Stimulated activated CD4-positive, alpha-beta T cell treated with anti-CD3 and anti-CD28 coated beads, Interleukin-12 subunit alpha, Interleukin-12 subunit beta, amount 100 ng/mL, for 48 hours (primary cell): ENCODE measurements at places on chromosomes 11 and 22.

GRCh38 chr11:26997378-26997777 is 3.5 kb downstream of the FIBIN start:
- no peak for DNase-seq

DNA sequence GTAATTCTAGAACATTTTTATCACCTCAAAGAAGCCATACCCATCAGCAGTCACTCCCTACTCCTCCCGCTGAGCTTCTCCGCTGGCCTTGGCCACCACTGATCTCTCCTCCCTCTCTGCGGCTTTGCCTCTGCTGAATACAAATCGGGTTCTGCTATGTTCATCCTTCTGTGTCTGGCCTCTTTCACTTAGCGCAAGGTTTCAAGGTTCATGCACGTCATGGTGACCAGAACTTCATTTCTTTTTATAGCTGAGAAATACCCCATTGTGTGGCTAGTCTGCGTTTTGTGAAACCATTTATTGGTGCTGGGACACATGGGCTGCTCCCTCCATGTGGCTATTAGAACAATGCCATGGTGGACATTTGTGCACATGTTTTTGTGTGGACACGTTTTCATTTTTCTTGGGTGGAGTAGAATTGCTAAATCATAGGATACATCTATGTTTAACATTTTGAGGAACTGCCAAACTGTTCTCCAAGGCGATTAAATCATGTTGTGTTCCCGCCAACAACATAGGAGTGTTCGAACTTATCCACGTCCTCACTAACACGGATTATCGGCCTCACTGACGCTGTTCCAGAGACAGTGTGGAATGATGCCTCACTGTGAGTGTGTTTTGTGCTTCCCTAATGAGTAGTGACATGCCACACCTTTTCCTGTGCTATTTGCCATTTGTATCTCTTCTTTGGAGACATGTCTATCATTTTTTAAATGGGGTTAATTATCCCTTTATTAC is 24.2 kb upstream of the KRTAP5-6 start:
- no peak for DNase-seq

DNA sequence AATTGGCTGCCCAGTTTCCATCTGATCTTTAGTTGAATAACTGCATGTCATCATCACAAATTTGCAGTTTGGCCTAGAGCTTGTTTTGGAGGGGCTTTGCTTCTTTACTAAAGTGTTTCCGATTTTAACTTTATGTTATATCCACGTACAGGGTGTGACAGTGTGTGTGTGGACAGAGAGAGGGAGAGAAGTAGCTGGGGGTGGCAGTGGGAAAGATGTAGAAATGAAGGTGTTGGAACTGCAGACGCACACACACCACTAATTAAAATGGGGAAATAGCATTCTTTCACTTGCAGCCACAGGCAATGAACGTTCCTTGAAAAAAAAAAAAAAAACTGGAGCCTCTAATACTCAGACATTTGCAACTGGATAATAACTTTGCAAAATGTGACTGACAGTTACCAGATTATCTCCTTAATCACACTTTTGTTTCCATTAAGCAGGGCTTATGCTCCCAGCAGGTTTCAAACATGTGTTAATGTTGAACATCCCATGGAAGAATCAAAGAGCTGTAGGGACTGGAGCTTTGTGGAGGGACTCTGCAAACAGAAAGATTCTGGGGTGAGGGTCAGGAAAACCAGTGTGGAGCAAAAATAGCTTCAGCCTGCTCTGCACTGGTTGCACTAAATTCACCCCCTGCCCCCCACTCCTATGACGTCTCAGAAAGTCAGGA is 238.1 kb upstream of the TENM4 start:
- DNase-seq: no peak

DNA sequence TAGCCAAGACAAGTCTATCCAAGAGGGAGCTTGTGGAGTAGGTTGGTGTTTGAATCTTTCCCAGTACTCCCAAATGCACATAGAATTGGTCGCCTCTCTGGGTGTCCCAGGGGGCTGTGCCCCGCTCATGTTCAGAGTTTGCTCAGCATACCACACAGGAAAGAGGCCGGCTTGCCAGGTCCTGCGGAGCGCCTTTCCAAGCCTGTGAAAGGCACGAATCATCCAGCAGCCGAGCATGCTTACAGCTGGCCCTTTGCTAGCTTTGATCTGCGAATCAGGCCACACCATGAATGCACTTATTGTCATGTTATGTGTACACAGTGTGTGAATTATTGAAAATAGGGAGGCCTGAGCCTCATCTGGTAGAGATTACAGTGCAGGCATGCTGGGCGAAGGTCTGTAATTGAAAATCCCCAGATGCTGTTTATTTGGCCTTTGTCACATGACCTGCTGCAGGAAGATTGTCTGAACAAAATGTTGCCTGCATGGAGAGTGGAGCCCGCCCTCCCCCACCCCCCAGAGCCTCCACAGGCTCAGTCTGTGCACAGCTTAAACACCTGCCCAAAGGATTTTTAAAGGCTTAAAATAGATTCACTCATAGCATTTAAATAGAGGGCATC is 163.3 kb upstream of the RASSF10 start:
- DNase-seq: no peak

GRCh38 chr22:36135306-36135980 is 25.1 kb downstream of the APOL3 start:
- DNase-seq: no peak

GRCh38 chr22:36644333-36644757 is 59.2 kb downstream of the CACNG2 start:
- no peak for DNase-seq

DNA sequence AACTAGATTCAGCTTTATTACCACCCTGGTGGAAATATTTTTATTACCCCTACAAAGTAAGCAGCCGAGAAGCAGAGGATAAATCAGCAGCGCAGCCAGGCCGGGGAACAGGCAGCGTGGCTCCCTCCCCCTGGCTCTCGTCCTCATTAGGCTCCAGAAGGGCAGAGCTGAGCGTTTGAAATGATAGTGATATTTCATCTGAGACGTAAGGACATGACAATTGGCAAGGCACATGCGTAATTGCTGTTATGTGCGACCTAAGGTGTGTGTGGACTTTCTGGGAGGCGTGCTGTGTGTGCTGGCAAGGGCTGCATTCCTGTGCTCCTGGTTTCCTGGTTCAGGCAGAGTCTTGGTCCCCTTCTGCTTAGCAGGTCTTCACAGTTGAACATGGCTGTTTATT is 247.8 kb downstream of the TBC1D22A start:
- DNase-seq: no peak

GRCh38 chr11:71998061-71998460 is 648 bp upstream of the IL18BP start:
- no peak for DNase-seq

DNA sequence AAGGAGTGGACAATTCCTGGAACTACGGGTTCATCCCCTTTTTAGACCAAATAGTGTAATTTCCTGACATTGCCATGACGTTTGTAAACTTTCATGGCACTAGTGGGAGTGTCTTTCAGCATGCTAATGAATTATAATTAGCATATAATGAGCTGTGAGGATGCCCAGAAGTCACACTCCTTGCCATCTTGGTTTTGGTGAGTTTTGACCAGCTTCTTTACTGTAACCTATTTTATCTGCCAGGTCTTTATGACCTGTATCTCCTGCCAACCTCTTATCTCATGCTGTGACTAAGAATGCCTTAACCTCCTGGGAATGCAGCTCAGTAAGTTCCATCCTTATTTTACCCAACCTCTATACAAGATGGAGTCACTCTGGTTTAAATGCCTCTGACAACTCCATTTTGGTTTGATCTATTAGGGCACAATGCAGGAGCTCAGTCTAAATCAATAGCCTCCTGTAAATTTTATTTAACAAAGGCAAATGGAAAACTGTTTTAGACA is 20.7 kb downstream of the OR10A6 start:
- DNase-seq: no peak

- no peak for DNase-seq
These were observed 766 bp upstream of the CAPRIN1 start for GRCh38 chr11:34050581-34051348.

GRCh38 chr22:44625981-44626687 is 75.9 kb upstream of the PRR5 start:
- peak; percentile 83 for DNase-seq

DNA sequence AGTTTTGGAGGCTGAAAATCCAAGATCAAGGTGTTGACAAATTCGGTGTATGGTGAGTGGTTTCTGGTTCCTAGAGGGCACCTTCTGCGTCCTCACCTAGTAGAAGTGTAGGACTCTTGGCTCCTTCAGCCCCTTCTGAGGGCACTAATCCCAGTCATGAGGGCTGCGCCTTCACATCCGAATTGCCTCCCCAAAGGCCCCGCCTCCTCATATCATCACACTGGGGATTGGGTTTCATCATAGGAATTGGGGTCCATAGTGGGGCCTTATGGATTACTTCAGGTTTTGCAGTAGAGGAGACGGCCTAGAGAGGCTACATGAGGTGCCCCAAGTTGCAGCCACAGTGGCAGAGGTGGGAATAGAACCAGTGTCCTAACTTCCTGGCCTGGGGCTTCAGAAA is 87.1 kb downstream of the CEP164 start:
- no peak for DNase-seq

DNA sequence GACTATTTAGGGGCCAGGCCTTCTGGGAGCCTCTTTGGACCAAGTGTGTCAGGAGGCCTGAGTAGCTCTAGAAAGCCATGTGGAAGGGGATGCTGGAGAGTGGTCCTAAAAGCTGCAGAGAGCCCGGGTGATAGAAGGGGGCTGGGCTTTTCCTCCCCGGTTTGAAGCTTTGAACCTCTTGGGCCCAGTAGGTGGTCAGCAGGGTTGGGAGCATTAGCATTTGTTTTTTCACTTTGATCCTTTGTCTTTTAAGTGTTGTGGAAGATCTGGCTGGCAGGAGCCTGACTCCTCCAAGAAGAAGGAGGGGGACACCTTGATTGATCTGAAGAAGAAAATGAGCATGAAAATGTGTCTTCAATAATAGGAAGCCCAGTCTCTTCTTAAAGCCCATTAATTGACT is 596.6 kb downstream of the INSC start:
- no peak for DNase-seq

DNA sequence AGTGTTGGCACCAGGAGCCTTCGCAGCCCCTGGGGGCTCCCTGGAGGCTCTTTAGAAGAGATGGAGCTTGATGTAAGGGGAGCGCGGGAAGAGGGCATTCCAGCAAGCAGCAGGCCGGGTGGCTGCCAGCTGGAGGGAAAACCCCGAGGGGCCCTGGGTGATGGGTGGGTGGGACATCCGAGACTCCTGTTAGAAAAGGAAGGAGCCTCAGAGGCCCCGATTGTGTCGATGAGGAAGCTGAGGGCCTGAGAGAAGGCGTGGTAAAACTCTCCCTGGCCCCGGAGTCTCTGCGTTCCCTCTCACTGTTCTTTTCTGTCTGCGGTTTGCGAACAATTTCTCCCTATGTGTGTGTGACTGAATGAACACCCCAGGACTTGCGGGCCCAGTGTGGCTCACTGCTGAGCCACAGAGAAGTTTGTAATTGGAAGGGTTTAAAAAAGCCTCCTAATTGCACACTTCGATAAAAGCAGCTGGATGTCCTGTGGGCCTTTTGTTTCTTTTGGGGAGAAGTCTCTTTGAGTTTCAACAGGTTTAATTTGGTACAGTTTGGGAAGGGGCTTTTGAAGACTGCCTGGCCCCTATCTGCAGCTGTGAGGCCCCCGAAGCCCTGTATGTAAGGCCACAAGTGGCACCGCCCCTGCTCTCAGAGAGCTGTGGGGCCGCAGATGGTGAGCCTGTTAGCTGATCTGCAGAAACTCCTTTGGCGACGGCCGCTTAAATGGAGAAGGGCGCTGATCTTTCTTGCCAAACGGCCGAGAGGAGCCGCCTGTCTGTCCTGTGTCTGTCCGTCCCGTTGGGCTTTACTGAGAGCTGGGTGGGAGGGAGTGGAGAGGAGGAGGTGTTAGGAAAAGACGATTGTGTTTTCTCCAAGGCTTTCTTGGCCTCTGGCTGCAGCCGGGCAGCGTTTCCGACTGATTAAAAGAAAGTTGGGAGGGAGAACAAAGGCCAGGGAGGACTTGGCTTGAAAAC is 2.0 kb downstream of the FBLN1 start:
- peak; percentile 3 for DNase-seq

GRCh38 chr11:28822576-28822975 is 714.4 kb downstream of the METTL15 start:
- DNase-seq: no peak

- DNase-seq: no peak
These were observed 24.3 kb downstream of the PDGFB start for GRCh38 chr22:39220450-39220849.

DNA sequence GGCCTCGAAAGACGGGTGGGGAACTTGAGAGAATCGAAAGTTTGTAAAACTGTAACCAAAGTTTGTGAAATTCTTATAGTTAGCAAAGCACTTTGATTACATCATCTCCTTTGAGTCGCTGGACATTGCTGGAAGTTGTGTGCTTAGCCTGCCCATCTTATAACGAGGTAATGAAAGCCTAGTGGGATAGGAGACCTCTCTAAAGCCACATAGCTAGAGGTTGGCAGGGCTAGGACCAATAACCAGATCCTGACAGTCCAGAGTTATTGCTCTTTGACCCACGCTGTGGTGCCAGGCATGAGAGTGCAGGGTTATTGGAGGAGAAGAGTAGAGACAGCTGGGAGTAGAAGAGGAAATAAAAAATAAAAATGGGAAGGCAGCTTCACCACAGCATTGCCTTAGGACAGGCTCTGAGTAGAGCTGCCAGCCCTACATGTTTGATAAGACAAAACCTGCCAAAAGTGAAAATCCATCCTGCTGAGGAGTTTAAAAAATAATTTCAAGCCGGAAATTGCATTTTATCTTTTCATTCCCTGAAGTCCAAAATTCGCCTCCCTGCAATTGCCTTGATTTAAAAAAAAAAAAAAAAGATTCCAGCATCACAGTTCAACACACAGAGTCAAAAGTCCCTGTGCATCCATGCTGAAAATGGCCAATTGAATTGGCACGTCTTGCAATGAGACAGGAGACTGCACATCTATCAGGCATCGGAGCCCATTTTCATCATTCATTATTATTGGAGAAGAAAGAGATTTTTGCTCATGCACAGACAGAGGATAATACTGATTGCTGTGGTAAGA is 225.5 kb upstream of the POU2AF2 start:
- DNase-seq: no peak

- DNase-seq: no peak
These were observed 15.4 kb upstream of the GDPD4 start for GRCh38 chr11:77316733-77317342.

GRCh38 chr11:122405547-122406341 is 249.8 kb upstream of the UBASH3B start:
- no peak for DNase-seq

GRCh38 chr22:35426801-35427140 is 26.8 kb downstream of the MCM5 start:
- DNase-seq: no peak

GRCh38 chr22:21761086-21761485 is 25.5 kb upstream of the YPEL1 start:
- no peak for DNase-seq

GRCh38 chr11:44104481-44105294 is 9.2 kb downstream of the EXT2 start:
- no peak for DNase-seq

DNA sequence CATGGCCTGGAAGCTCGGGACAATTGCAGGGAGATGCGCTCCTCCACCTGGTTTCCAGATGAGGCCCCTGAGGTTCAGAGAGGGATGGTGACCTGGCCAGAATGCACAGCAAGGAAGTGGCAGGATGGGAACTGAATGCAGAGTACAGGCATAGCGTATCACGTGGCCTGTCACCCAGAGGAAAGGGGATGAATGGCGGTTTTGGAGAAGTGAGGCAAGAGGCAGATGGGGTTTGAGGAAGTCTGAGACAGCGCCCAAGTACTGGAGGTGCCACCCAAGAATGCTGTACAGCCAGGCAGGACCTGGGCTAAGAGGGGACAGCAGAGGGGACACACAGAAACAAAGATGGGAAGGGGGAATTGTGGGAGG is 4.9 kb downstream of the RAB3IL1 start:
- DNase-seq: no peak
